Stimulated activated CD4-positive, alpha-beta T cell treated with anti-CD3 and anti-CD28 coated beads, Interleukin-4, amount 100 ng/mL, for 1 hour (primary cell): ENCODE measurements at places on chromosomes 11 and 22.

DNA sequence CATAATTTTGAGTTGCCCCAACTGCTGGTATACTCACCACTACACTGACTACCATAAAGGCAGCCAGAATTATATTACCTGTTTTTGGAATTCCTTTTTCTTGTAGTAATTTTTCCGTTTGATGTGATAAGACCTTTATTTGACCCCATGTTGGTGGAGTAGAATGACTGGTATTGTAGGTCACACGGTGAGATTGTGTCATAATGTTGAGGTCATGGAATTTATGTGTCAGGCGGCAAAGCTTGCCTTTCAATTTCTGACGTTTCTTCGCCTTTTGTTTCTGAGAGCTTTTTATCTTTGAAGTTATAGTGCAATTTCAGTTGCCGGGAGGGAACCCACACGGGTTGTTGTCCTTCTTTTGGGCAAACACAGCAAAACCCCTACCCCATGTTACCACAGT lies 13.0 kb downstream of the OR52K1 start:
- DNase-seq, result no peak

GRCh38 chr11:64355078-64355940 lies 3.7 kb upstream of the RPS6KA4 start:
- DNase-seq, result peak; percentile 51

DNA sequence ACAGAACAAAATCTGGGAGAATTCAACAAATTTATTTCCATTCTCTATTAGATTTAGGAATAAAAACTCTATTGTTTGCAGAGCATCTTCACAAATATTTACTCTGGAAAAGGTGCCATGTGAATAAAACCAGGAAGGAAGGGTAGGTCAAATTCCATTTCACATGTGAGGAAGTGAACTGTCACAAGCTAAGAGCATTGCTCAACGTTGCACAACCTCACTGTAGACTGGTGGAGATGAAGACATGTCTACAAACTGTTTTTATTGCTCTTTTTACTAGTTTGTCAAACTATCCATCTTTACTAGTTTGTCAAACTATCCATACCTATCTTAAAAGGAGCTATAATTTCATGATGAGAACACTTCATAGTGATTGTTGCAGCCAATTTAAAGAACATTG lies 236.4 kb downstream of the CNTN5 start:
- DNase-seq, result no peak

DNA sequence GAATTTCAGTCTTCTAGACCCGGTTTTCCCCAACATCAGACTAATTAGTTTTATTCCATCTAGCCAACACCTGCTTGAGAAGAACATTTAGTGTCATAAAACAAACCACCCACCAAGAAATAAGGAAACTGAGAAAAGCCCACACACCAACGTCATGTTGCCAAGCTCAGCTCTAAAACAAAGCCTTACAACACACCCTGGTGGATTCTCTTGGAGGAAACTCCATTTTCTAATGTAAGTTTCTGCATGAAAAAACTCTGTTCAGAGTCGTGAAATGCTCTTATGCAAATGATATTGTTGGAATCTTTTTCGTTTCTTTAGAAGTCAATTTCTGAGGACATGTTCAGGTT lies 105.0 kb upstream of the RAG2 start:
- no peak for DNase-seq

DNA sequence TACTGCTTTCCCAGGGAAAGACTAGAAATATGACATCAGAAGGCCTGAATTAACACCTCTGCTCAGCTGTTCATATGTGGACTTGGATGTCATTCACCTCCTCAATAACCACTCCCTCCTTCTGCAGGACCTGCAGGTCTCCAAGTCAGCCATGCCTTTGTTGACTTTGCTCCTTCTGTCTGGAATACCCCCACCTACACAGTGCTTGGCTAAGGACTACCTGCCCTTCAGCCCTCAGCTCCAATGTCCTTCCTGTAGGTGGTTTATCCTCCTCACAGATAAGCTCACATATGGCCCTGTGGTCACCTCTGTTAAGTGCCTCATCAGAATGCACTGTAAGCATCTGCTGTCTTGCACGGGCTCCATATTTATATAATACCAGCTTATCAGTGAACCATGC lies 26.4 kb upstream of the FAT3 start:
- no peak for DNase-seq

GRCh38 chr11:121645001-121645400 lies 192.2 kb upstream of the SORL1-AS1 start:
- no peak for DNase-seq

DNA sequence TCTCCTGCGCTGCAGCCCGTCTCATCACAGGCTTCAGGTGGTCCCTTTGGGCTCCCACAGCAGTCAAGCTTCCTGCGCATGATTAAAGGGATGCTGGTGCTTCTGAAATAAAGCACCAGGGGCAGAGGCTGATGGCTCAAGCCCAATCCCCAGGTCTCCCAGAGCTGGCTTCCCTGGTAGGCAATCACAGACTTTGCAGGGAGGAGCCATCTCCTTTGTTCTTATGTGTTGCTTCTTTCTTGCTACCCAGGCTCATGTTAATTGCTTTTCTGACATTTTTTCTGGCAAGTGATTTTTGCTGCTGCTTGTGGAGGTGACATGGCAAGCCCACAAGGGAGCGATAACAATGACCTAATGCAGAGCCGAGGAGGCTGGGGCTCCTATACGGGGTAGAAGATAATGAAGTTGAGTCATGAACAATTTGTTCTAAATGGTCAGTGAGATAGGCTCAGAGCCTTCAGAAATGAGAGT lies 25.2 kb upstream of the PLET1 start:
- DNase-seq, result no peak

DNA sequence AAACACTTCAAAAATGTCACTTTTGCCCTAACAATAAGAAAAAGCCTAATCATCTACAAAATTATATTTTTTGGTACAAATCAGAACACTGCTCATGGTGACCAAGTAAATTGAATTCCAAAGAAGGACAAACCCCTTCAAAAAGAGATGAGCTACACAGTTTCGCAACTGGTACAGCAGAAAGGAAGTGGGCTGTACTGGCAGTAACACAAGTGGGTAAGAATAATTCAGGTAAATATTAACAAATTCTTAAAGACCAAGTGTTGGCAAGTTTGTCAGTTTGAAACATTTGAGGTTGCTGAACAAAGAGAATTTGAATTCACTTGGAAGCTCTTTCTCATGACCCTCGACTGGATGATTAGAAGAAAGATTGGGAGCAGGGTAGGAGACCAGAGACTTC lies 35.5 kb downstream of the MSANTD4 start:
- no peak for DNase-seq

DNA sequence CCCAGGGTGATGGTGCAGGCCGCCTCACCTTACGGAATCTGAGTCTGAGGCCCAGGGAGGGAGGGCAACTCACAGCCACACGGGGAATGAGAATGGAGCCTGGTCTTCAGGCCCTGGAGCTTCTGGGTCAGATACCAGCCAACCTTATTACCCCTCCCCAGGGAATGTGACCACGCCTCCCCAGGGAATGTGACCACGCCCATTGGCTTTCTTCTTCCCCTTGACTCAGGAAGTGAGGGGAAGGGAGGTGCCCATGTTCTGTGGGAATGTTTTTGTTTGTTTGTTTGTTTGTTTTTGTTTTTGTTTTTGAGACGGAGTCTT lies 57.5 kb upstream of the RBFOX2 start:
- no peak for DNase-seq

DNA sequence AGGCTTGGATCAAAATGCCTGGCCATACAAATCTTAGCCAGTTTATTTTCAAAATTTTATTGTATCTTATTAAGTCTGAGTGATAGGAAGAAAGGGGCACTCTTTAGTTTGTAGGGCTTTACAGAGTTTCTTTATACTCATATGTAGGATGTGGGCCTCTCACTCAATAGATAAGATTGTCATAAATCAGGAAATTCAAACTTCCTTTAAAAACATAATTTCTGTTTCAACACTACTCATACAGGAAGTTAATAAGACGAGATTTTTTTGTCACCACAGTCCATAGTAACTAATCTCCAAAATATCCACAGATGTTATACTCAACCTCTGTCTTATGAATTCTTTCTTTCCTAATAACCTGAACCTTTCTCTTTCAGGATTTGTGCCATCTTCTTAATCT lies 13.3 kb upstream of the OR56B4 start:
- DNase-seq, result no peak

- no peak for DNase-seq
Observed at GRCh38 chr11:30322191-30322590, 713 bp upstream of the ARL14EP start.

- DNase-seq, result no peak
Observed at GRCh38 chr11:47460571-47461235, 11.8 kb upstream of the RAPSN start.

- no peak for DNase-seq
Observed at GRCh38 chr11:67002297-67002913, 20.5 kb upstream of the SYT12 start.
